ENCODE measurements at places on chromosomes 16 and 17.

- no peak for DNase-seq
Measured at GRCh38 chr16:53953336-53953735, 249.4 kb downstream of the FTO start.

GRCh38 chr17:64073771-64074703 lies 53.6 kb upstream of the ICAM2 start:
- DNase-seq = no peak

DNA sequence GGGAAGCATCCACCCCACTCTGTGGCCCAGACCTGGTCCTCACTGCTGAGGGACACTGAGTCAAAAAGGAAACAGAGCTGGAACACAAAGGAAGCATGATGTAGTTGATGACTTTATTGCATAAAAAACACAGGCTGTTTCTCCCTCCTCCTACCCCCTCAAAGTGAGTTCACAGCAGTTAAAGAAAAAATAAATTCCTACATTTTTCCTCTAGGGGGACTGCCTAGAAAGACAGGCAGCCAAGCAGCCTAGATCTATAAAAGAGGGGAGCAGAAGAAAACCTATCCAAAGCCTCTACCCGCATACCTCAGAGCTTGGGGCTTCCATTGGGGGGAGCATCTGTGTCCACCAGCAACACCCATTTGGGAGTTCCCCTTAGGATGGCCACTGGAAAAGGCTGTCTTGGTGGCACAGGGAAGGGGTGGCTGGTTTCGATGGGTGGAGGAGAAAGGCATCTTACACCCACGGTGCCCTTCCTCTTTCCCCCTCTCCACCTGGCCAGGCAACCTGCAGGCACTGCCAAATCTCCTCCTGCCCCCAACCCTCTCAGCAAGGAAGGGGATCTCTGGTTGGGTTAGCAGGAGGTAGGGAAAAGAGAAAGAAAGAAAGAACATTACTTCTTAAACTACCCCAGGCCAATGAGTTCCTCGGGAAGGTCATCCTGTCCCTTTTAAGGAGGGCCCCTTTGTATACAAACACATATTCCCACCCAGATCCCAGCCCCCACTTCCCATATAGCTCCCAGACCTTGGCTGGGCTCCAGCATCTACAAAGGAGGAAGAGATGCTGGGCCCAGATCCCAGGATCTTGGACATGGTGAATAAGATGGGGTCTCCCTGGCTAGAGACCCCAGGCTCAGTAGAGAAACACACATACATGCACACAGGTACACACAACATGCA lies 4.0 kb upstream of the SCRN2 start:
- no peak for DNase-seq

GRCh38 chr17:41417127-41417526 lies 7.3 kb downstream of the KRT37 start:
- no peak for DNase-seq

DNA sequence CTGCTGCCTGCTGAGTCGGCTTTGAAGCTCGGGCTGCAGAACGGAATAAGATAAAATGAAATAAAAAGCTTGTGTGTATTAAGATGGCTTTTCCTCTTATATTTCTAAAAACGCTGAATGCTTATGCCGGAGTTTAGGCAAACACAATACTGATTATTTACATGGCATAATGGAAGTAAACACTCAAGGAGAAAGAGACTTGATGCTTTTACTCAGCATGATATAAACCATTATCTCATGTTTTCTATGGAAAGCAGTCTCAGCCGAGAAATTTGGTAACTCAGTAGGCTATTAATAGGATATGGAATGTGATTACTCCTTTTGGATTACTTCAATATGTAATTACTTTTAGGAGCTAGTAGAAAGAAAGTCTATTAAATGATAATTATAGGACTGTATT lies 153.3 kb downstream of the CDH11 start:
- peak; percentile 4 for DNase-seq

DNA sequence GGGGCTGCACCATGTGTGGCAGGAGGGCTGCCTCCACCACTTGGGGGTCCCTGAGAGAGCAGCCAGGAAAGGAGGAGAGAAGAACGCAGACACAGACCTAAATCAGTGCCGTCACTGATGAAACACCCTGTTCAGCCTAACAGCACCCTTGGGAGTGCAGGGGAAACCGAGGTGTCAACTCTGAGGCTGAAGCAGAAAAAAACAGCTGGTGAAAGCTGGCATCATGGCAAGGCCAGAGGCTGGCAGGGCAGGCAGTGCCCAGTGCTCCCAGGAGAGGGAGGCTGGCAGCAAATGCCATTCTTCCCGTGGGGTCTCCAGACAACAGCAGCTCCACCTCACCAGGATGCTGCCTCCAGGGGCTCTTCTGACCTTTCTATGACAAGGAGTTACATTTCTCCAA lies 23.1 kb downstream of the SPHK1 start:
- no peak for DNase-seq

- DNase-seq = peak; percentile 26
Measured at GRCh38 chr17:58249270-58250133, 11.1 kb downstream of the LPO start.

- no peak for DNase-seq
Measured at GRCh38 chr16:65069065-65069464, 52.8 kb downstream of the CDH11 start.

DNA sequence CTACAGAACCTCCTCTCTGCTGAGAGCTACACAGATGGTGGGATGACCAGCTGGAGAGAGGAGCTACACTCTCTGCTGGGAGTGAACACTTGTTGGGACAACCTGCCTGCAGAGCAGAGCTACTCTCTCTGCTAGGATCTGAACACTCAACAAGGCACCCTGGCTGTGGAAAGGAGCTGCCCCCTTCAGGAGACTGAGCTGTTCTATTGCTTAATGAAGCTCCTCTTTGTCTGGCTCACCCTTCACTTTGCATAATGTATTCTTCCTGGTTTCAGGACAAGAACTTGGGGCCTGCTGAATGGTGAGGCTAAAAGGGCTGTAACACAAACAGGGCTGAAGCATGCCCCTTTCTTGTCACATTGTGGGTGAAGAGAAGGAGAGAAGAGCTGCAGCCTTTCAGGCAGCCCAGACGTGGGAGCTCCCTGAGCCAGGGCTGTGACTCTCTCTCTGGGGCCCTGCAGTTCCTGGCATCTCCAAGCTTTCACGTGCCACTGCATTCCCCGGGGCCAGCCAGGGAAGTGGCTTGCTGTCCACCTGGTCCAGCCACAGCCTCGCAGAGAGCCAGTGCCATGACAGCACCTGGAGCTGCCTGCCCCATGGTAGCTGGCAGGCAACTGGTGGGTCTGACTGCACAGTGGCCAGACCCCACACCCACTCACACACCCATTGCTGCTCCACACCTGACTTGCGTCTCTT lies 272.8 kb upstream of the KCNJ16 start:
- no peak for DNase-seq

GRCh38 chr16:24854607-24855171 lies 8.9 kb downstream of the SLC5A11 start:
- no peak for DNase-seq

DNA sequence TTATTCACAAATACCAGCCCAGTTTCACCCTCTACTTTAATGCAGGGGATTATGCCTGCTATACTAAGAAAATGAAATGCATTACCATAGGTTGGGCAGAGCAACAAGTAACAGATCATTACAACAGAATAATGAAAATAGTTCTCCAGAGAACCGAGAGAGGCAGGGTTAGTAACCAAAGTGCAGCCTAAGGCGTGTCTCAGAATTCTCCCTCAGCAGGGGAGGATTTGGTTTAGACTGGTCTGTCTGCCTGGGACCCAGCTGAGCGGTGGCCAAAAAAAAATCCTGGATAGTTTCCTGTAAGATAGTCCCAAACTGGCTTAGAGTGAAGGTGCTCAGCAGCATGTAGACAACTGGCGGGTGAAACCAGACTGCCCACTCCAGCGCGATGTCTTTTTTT lies 30.8 kb upstream of the ADCY7 start:
- no peak for DNase-seq

DNA sequence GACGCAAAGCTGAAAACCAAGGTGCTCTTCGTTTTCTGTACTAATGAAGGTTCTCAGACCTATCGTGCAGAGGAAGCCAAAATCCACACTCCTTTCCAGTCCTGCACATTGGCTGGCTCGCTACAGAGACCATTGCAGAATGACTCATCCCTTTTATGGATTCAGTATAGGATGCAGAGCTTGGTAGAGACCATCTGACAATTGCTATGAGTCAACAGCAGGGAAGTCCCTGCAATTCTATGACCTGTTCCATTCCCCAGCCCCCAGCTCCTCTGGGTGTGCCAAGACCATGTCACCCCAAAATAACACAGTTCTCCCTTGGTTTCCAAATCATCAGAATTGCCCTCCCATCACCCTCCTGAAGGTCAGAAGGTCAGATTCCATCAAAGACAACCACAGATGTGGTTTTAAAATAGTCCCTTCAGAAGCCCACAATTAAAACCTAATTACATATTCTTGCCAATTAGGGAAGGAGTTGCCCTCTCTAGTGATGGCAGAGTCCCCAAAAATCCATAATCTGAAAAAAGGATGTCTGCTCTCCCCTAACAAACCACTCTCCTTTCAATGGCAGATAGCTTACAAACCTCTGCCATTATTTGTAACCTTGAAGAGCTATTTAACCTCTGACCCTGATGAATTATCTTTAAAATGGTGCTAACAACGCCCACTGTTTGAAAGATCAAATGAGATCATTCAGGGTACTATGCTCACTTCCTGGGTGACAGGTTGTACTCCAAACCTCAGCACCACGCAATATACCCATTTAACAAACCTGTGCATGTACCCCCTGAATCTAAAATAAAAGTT lies 108.2 kb upstream of the RBBP6 start:
- DNase-seq = no peak

DNA sequence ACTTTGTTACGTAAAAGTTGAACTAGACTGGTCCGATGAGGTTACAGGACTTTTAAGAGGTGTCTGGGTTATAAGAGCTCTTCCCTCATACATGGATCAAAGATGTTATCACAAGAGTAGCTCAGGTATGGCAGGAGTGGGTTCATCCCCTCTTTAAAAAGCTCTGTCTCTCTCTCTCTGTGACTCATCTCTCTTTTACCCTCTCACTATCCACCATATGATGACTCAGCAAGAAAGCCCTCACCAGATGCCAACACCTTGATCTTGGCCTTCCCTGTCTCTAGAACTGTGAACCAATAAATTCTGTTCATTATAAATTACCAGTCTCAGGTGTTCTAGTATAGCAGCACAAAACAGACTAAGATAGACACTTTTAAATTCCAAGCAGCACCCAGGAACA lies 1.9 kb upstream of the CLEC19A start:
- DNase-seq = no peak

DNA sequence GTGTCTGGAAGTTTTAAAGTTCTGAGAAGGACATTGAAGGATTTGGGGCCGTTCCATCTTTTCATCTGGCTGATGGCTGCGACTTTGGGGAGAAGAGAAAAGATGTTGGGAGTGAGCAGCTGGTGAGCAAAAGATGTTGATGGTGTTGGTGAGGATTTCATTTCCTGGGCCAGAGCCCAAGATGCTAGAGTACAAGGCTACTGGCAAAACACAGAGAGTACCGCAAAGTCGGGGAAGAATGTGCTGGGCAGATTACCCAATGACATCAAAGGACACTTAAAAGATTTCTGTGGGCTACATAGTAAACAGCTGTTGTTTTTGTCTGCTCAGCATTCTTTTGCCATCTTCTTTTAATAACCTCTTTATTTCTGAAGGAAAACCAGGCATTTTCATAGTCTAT lies 49.4 kb upstream of the GAS7 start:
- DNase-seq = no peak

- no peak for DNase-seq
Measured at GRCh38 chr17:64028874-64029464, 8.5 kb upstream of the ICAM2 start.

- no peak for DNase-seq
Measured at GRCh38 chr17:16418685-16419068, 3.3 kb downstream of the TRPV2 start.

DNA sequence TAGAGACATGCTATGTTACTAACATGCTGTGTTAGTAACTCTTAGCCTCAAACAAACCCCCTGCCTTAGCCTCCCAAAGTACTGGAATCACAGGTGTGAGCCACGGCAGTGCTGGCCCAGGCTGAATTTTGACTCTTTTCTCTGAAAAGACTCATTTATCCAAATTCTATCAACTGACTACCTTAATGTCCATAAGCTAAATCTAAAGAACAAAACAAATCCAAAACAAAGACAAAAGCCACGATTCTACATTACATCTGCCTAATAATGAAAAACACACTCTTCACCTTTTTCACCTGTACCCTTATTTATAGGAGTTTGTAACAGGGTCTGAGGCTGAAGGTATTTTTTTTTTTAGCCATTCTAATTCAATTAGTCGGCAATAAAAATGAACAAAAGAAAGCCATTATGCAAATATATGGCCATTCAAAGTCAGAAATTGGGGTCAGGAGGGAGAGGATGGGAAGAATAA lies 432.5 kb downstream of the RBFOX1 start:
- DNase-seq = no peak

DNA sequence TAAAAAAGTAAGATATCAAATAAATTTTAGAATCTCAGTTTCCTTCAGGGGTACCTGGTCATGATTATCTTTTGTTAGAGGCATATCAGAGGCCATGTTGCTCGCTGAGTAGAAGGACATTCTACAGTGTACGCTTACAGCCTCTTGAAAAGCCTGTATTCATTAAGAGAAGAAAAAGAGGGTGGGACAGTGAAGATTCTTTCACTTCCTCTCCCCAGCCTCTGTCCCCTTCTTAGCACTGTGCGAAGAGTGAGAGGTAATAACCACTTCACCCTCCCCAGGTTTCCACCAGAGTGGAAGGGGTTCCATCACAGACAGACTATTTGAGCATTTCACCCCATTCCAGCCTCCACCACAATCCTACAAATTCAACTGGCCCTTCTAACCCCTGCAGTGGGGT lies 4.8 kb upstream of the LPO start:
- no peak for DNase-seq

GRCh38 chr16:82007189-82007588 lies 4.1 kb downstream of the SDR42E1 start:
- no peak for DNase-seq

DNA sequence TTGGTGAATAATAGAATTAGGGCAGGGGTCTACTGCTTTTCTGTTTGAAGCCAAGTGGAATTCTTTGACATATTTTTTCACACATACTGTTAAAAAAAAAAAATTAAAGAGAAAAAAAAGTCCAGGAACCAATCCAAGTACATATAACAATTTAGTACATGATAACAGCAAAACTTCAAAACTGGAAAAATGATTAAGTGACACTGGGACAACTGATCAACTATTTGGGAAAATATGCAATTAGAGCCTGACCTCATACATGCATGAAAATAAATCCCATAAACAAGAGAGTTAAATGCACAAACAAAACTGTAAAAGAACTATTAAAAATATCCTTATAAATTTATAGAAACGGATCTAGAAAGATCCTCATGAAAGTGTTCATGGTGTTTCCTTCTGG lies 27.7 kb downstream of the BRIP1 start:
- DNase-seq = no peak
